Left colon (tissue), 2 donors: ENCODE measurements at places on chromosomes 4 and X.
A peak's percentile ranks its signal among the peaks of the same experiment; 100 is the strongest.

- DNase-seq: no peak
Observed at GRCh38 chr4:42397635-42398170, 415 bp downstream of the SHISA3 start.

- no peak for DNase-seq
Observed at GRCh38 chr4:147582386-147583060, 34.7 kb upstream of the TMEM184C start.

- no peak for DNase-seq
Observed at GRCh38 chrX:133290076-133290475, 71.9 kb upstream of the TFDP3 start.

DNA sequence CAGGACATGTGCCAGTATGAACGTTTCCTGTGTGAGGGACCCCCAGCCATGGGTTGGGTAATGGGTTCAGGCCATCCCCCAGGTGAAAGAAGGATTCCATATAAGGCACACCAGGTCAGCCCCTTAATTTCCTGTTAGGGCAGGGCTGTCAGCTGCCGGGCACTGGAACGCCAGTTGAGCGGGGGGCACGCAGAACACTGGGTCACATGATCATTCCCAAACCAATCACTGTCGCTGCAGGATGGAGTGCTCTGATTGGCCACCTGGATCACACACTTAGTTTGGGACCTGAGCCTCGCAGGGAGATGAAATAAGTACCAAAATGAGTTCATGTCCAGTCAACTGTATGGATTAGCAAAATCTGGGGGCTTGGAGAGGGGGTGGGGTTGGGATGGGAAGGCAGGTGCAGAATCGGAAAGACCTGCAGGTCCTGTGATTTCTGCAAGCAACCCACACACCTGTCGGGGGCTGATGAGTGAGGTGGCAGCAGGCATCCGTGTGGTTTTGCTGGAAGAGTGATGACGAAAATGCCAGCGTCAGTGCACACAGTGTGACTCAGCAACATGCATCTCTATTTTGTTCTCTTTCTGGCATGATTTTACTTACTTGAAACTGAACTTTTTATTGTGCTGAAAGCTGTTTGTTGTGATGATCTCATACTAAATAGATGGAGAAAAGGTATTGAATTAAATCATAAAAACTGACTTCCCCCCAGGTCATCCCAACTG is 32.2 kb downstream of the RNF212 start:
- DNase-seq: no peak

- DNase-seq: no peak
Observed at GRCh38 chr4:125679989-125680388, 365.2 kb downstream of the FAT4 start.

- DNase-seq: no peak
Observed at GRCh38 chr4:108888769-108889168, 125.9 kb upstream of the ETNPPL start.

- DNase-seq: no peak
Observed at GRCh38 chr4:18524667-18525066, 503.1 kb upstream of the LCORL start.

DNA sequence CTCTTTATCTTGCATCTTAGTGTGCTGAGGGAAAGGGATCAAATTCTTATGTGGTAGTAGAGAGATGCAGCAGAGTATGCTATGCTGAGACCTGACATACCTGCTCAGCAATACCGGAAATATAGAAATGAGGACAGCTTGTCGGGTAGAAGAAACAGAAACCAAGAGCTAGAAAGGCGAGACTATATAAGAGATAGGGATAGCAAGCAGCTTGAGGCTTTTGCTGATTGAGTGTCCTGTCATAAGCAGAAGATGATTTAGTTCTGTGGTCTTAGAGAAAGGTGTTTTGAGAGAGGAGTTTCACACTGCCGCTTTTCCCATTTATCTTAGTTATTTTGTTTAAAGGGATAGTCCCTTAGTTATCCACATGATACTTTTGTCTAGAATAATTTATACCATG is 31.7 kb downstream of the USP9X start:
- DNase-seq: no peak

GRCh38 chr4:186081202-186081807 is 12.3 kb downstream of the TLR3 start:
- DNase-seq: no peak

DNA sequence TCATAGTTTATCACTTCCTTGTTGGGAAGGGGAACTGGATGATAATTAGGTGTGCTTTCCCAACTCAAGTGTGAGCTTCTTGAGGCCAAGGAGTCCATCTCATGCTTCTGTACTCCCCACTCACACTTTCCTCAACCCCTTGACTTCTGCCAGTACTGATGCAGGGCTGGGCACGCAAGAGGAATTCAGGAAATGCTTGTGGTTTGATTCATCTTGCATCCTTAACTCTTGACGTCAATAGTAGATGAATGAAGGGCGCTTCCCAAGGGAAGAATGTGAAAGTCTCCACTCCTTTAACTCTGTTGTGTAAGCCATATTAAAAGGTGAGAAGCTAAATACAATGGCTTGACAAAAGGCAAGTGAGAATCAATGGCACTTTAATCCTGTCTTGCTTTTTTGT is 101.8 kb downstream of the AGTR2 start:
- peak; percentile 25 for DNase-seq

GRCh38 chr4:188783606-188784160 is 644.4 kb downstream of the TRIML1 start:
- DNase-seq: no peak

GRCh38 chr4:6955261-6955911 is 45.8 kb downstream of the TBC1D14 start:
- peak; percentile 29 for DNase-seq

- no peak for DNase-seq
Observed at GRCh38 chr4:54937501-54937900, 187.9 kb downstream of the KDR start.

- peak; percentile 84 for DNase-seq
Observed at GRCh38 chrX:74536152-74536831, 78.1 kb downstream of the RLIM start.

DNA sequence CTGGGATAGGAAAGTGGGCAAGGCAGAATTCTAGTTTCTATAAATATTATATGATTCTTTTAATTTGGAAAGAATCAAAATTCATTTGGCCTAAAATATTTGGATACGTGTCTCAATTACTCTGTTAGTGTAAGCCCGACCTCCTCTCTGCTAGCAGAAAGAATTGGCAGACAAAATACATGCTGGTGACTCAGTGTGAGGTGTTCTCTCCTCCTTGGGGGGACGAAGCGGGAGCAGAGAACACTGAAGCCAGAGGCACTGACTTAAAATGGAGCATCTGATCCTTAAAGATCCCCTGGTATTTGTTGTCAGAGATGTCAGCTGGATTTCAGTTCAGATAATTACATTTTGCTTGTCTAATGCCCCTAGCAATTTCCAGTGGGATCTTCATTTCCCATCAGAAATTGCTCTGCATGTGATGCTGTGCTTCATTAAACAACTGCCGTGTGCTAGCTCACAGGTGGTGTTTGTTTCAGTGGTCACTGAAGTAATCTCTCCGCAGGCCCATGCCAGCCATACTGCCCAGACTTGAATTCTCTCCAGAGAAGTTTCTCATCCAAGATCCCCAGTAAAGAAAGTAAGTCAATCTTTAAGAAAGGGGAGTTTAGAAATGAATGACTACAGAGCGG is 188.7 kb upstream of the TLL1 start:
- DNase-seq: no peak
